ENCODE measurements at places on chromosomes 1 and 21.

DNA sequence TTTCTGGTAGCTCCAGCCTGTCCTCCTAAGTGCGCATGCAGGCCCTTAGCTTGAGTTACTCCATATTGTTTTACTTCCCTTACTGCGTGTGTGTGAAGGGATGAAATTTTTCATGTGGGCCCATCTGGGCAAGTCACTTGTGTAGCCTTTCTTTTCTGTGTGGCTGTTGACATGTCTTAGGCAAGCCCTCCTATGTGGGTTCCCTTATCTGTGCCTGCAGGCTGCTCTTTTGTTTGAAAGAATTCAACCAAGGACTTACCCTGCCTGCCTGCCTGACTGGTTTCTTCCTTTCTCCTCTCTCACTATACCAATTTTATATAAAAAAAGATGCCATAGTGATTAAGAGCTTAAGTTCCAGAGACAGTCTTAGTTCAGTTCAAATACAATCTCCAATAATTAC, 249.3 kb downstream of the ATG4C start:
- no peak for DNase-seq

GRCh38 chr21:42505090-42505726, 8.4 kb upstream of the SLC37A1 start:
- DNase-seq, result no peak

GRCh38 chr1:75583282-75583681, 27.6 kb downstream of the SLC44A5 start:
- no peak for DNase-seq

DNA sequence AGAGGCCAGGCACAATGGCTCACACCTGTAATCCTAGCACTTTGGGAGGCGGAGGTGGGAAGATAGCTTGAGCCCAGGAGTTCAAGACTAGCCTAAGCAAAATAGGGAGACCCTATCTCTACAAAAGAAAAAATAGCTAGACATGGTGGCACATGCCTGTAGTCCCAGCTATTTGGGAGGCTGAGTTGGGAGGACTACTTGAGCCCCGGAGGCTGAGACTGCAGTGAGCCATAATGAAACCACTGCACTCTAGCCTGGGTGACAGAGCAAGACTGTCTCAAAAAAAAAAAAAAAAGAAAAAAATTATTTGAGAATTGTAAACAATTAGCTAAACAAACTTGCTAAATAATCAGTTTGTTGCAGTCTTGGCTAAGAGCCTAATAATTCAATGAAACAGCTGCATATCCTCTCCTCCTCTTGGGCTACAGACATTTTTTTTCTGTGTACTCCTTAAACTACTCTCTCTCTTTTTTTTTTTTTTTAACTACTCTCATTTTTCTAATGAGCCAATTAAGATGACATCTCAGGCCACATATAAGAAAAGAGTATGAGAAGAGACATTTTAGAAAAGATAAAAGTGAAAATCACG, 10.5 kb upstream of the DNAJB4 start:
- no peak for DNase-seq

DNA sequence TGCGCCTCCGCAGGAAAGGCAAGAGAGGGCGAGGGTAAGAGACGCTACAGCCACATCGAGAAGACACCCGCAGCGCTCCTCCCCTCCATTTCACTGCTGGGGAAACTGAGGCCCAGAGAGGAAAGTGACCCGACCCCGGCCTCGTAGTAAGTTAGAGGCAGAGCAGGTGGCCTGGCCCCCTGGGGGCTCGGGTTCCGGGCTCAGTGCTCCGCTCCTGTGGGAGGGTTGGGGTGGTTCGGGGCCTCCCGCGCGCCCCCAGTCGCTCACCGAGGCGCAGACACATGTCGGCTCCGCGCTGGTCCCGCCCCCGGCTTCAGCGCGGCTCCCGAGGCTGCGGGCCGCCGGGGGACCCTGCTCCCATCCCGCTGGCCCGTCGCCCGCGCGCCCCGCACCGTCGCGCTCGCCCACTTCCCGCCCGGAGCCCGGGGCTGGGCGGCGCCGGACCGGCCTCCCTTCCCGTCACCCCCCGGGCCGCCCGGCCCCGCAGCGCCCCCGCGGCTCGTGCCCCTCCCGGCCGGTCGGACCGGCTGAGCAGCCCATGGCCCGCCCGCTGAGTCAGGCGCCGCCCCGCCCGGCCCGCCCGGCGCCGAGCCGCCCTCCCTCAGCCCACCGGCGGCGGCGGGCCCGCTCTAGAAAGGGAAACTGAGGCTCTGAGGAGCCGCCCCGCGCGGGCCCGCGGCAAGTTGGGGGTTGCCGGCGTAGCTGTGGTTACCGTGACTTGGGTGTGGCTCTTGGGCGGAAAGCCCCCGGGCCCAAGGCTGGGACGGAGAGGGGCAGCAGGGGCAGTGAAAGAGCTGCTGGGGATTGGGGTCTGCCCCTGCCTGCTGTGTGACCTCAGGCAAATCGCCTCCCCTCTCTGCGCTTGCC, at the start of gene TMEM54:
TSS of gene TMEM54 (minus strand) at position 434 of the 867 bp plus-strand sequence. CDS start at position 283, 151 bp downstream.
- peak; percentile 54 for DNase-seq

DNA sequence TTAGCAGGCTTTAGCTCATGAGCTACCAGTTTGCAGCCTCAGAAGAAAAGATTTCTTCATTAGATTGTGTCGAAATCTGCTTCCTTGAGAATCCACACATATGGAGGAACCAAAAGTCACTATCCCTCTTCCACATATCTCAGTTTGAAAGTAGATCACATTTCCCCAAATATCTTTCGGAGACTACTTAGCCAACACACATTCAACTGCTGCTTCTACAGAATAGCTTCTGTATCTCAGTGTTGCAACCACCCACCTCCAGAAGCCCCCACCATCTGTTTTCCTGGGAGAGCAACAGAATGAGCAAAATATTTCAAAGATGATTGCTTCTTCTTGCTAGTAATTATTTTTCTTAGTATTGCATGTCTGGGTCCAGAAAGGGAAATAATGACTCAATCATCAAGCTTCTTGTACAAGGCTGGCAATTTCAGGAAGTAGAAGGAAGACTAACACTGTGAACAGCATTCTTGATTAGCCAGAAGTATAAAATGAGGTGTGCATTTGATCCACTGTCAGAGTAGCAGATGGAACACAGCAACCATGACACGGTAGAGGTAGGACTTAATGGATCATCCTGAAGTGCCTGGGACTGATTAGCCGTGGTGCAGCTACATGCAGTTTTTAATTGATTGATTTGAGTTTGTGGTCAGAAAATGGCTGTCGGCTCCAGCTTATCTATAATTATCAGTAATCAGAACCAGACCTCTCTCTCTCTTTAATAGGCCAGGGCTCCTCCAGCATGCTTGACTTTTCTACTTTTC, 24.9 kb downstream of the ZC3H11B start:
- peak; percentile 10 for DNase-seq

- no peak for DNase-seq
Measured at GRCh38 chr1:25039229-25039628, 109.2 kb upstream of the RUNX3 start.

GRCh38 chr1:101187297-101187696, 49.5 kb upstream of the S1PR1 start:
- DNase-seq, result no peak

GRCh38 chr1:211135342-211135950, 1.5 kb upstream of the KCNH1 start:
- DNase-seq, result peak; percentile 72

DNA sequence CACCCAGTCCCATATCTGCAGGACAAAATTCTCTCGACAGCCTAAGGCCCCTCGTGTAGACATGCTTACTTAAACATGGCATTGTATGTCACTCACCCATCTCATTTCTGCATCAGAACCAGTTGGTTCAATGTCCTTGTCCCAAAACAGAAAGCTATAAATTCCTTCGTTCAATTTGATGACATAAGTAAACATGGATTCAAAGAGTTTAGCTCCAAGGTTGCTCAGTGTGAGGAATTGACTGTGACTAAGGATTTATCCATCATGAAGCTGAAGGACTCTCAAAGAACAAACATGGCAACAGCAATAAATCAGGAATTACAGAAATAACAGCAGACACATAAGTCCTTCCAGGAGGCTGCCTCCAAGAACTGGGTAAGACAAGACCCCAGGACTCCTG, 237.2 kb downstream of the TOMM20 start:
- no peak for DNase-seq

- DNase-seq, result no peak
Measured at GRCh38 chr1:28986306-28986910, 72.0 kb downstream of the EPB41 start.

DNA sequence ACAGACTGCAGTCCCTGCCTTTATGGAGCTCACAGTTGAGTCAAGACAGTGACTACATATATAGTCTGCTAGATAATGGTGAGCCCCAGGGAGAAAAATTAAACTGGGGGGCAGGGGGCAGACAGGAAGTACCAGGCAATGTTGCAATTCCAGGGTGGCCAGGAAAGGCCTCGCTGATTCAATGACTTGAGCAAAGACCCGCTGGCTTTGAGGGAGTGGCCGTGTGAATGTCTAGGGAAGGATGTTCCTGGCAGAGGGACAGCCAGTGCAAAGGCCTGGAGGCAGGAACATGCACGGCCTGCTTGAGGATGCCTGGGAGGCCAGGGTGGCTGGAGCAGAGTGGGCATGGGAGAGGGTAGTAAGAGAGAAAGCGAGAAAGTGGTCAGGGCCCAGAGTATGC, 23.0 kb upstream of the EPHA8 start:
- no peak for DNase-seq

DNA sequence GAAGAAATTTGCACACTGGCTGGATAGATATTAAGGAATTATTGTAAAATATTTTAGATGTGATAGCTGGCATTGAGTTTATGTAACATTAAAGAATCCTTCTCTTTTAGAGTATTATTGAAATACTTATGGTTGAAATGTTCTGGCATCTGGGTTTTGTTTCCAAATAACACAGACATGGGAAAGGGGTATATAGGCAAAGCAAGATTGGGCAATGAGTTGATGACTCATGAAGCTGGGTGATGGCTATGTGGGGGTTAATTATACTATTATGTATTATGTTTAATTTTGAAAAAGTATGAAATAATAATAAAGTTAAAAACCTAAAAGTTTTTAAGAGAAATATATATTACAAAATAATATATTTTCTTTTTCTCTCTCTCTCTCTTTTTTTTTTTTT, 12.5 kb upstream of the PTPN14 start:
- no peak for DNase-seq

DNA sequence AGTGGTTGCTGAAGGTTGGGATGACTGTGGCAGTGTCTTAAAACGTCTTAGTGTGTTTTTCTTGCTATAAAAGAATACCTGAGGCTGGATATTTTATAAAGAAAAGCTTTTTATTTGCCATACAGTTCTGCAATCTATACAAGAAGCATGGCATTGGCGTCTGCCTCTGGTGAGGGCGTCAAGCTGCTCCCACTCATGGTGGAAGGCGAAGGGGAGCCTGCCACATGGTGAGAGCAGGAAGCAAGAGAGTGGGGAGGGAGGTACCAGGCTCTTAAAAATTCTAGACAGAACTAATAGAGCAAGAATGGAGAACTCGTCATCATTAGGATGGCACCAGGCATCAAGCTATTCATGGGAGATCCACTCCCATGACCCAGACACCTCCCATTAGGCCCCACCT, 140.5 kb downstream of the CACNA1E start:
- DNase-seq, result no peak

DNA sequence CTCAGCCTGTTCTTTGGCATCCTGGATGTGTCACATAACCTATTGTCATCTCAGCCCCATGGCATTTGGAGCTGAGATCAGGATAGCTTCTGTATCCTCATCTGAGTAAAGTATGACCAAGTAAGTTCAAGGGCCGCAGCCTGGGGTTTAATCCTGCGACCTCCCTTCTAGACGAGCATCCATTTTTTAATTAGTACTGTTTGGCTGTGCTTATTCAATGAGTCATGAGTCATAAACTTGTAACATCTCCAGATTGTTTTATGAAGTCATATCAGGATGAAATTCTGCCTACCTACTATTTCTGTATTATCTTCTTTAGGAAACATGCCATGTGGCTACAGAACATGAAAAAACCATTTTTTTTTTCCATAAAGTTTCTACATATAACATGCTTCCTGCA, 119.1 kb downstream of the ERG start:
- no peak for DNase-seq
